Central memory CD4-positive, alpha-beta T cell (primary cell): ENCODE measurements at places on chromosomes 5 and 9.

GRCh38 chr9:131394464-131395156 lies 724 bp downstream of the PRRC2B start:
- DNase-seq = peak; percentile 55

GRCh38 chr5:35129921-35130485 lies 82.3 kb upstream of the AGXT2 start:
- peak; percentile 74 for DNase-seq

DNA sequence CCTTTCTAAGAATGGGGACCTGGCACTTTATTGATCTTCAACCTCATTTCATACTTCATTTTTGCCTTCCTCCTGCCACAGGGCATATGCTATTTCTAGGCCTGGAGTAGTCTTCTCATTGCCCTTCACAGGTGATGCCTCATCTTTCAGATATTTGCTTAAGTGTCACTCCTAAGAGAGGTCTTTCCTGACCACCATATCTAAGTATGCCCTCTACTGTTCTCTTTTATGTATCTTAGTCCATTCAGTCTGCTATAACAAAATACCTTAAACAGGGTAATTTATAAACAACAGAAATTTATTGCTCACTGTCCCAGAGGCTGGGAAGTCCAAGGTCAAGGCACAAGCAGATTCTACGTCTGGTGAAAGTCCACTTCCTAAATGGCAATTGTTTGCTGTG lies 99.1 kb downstream of the ADAMTS6 start:
- no peak for DNase-seq

DNA sequence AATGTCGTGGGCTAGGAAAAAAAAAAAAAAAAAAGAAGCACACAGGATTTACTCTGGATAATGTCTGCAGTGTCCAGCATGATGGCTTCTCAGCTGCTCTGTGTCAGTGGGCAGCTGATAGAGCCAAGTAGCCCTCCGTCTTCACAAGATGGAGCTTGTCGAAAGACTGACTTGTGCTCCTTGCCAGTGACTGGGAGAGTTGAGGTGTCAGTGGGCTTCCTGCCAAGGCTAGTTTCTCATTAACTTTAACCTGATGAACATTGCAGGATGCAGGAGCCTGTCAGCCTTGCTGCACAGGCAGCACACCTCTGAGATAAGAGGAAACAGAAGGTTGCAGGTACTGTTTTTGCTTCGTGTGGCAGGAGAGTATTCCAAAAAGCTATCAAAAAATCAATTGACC lies 171.4 kb upstream of the SGCD start:
- no peak for DNase-seq

- DNase-seq = no peak
Measured at GRCh38 chr5:126610160-126610559, 9.4 kb downstream of the PHAX start.

GRCh38 chr9:108889649-108890067 lies 27.6 kb downstream of the ACTL7A start:
- no peak for DNase-seq

GRCh38 chr5:91189480-91190313 lies 193.4 kb downstream of the ARRDC3 start:
- DNase-seq = no peak

DNA sequence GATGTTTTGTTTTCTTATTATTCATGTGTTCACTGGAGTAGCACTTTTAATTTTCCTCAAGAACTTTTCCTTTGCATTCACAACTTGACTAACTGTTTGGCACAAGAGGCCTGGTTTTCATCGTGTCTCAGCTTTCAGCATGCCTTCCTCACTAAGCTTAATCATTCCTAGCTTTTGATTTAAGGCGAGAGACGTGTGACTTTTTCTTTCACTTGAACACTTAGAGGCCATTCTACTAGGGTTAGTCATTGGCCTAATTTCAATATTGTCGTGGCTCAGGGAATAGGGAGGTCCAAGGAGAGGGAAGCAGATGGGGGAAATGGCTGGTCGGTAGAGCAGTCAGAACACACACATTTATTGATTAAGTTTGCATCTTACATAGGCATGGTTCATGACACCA lies 94.0 kb downstream of the ZNF462 start:
- DNase-seq = no peak

GRCh38 chr5:103433211-103433610 lies 129.4 kb downstream of the NUDT12 start:
- no peak for DNase-seq

DNA sequence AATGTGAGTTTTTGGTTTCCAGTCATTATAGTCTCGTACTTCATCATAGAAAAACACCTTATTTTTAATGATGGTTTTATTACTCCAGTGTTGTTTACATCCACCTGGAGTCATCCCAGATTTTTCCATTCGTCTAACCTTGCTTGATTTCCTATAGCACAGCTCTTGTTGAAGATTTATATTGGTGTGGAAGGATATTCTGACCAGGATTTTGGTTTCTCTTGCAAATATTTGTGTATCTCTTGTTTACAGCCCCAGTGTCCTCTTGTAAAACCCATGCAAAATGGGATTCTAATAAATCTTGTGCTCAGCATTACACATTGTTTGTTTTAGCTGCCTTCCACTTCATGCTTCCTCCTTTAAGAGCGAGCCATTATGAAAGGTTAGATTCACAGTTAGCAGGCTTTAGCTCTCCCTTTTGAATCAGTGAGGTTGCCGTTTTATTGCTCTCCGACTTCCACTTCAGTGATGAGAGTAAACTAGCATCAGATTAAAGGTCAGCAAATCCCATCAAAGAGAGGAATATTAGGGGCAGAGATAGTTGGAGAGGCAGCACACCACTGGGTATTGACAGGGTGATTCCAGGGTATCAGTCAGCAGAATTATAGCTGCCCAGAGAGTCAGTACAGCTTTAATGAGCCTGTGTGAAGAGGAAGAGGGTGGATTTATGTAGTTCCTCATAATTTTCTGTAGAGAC lies 157.1 kb downstream of the PBX3 start:
- DNase-seq = no peak

DNA sequence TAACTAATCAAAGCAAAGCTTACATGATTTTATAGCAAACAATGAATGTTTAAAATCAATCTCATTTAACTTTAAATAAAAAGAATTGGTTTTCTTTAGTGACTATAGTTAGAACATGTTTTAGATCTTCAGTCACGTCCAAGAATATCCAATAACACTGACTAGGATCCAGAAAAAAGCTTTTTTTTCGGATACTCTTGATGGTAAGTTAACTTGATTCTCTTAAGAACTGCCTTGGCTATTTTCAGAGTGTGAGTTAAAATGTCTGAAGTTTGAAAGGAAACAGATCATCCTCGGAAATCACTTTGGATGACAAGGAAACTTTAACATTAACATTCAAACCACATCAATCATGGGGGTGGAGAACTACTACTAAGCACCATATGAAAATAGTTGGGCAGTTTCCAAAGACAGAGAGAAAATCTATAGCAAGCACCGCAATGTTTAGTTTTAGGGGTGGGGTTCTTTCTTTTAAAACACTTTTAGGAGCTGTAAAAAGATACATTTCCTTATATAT lies 83.7 kb upstream of the SLC27A6 start:
- no peak for DNase-seq

GRCh38 chr5:127660047-127660733 lies 11.3 kb downstream of the CTXN3 start:
- no peak for DNase-seq

DNA sequence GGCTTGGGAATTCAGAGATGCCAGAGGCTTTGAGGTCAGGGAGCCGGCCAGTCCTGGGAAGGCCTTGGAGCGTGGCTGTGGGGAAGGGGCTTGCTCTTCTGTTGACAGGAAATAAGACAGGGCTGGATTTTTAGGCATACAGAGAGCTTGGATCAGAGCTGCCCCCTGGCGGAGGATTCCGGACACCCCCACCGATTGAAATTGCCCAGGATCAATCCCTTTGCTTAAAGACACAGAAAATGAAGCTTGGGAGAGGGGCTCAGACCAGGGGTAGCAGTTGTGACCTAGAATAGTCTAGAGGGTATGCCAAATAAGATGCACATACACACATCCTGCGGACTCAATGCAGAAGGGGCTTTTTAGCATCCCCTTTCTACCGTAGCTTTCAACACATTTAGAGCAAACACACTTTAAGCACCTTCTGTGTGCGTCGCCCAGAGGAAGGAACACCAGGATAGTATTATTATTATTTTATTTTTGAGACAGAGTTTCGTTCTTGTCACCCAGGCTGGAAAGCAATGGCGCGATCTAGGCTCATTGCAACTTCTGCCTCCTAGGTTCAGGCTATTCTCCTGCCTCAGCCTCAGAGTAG lies 1.7 kb upstream of the NTMT1 start:
- peak; percentile 63 for DNase-seq

DNA sequence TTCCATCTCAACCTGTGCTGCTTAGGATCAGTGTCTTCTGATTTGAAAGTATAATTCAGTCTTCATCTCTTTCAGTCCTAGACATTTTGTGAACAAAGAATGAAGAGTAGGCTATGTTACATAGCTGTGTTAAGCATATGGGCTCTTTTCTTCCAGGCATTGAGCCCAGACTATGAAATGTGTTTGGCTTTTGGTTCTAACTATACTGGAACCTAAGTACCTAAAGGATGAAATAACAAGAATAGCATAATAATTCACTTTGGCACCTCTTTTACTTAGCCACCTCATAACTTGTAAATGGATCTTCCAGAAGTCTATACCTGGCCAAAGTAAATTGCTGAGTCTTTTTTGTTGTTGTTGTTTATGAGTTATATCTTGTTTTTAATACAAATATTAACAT lies 71.4 kb downstream of the SLF1 start:
- no peak for DNase-seq

- peak; percentile 47 for DNase-seq
Measured at GRCh38 chr5:53031695-53032096, 42.5 kb downstream of the ITGA2 start.

DNA sequence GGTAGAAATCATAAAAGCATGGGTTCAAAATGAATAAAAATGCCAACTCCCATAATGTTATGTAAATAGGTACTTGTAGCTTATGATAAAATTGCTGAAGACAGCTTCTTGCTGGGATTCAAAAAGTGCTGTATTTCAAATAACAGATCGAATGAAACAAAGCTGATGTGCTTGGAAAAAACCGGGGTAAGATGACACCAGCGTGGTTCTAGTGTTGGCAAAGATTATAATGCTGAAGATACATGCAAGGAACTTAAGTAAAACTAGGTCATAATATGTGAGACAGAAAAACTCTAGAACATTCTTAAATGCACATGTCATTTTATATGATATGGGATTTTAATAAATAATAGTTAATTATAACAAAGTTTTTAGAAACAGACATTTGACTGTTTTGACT lies 44.4 kb upstream of the APC start:
- no peak for DNase-seq

GRCh38 chr5:88555674-88556073 lies 287.0 kb upstream of the TMEM161B start:
- no peak for DNase-seq

- no peak for DNase-seq
Measured at GRCh38 chr5:81773161-81773560, 22.3 kb upstream of the SSBP2 start.

GRCh38 chr5:29935371-29935770 lies 1258.1 kb upstream of the CDH6 start:
- no peak for DNase-seq
